ENCODE measurements at places on chromosomes 6 and 20.

DNA sequence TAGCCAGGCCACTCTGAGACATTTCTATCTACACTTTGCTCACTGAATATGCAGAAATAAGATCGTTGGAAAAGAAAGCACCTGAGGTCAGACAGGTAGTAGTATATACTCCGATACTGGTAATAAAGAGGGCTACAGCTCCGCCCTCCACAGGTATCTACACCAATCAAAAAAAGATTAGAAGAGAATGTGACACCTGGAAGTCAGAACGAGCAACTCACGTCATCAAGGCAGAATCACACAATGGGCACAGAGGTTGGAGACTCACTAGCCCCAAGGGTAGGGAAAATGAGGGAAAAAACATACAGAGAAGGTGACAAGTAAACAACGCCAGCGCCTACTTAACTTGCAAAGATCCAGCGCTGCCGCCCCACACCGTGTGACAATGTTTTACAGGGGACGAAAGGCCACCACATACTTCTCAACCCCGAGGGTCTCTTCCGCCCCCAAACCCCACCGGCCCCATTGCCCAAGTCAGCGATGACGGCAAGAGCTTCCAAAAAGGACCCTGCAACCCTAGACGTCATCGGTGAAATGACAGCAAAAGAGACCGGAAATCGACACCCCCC is 653 bp downstream of the LMBRD1 start:
- peak; percentile 79 for DNase-seq

- DNase-seq = no peak
Measured at GRCh38 chr6:44116641-44117382, 10.4 kb downstream of the MRPL14 start.

DNA sequence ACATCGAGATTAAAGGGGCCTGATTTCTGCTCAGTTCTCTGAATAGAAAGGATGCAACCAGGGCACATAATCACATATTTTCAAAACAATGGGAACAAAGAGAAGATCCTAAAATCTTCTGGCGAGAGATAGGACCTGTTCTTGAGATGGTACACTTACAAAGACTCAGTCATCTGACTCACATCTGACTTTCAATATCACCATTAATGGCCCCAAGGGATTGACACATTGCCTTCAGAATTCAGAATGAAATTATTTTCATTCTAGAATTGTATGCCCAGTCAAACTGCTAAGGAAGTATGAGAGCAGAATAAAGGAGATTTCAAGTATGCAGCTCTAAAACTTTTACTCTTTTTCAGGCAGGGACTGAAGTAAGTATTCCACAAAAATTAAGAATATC is 240.7 kb upstream of the POU3F2 start:
- DNase-seq = no peak

GRCh38 chr6:129696843-129697242 is 13.1 kb downstream of the ARHGAP18 start:
- DNase-seq = no peak

DNA sequence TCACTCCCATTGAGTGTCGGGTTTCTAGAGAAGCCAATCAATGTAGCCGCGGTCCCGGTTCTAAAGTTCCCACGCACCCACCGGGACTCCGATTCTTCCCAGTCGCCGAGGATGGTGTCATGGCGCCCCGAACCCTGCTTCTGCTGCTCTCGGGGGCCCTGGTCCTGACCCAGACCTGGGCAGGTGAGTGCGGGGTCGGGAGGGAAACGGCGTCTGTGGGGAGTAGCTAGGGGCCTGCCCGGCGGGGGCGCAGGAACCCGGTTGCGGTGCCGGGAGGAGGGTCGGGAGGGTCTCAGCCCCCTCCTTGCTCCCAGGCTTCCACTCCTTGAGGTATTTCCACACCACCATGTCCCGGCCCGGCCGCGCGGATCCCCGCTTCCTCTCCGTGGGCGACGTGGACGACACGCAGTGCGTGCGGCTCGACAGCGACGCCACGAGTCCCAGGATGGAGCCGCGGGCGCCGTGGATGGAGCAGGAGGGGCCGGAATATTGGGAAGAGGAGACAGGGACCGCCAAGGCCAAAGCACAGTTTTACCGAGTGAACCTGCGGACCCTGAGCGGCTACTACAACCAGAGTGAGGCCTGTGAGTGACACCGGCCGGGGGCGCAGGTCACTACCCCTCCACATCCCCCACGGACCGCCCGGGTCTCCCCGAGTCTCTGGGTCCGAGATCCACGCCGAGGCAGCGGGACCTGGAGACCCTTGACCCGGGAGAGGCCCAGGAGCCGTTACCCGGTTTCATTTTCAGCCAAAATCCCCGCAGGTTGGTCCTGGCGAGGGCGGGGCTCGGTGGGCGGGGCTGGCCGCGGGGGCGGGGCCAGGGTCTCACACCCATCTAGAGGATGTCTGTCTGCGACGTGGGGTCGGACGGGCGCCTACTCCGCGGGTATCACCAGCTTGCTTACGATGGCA is 35.2 kb upstream of the HLA-G start:
- peak; percentile 65 for DNase-seq

DNA sequence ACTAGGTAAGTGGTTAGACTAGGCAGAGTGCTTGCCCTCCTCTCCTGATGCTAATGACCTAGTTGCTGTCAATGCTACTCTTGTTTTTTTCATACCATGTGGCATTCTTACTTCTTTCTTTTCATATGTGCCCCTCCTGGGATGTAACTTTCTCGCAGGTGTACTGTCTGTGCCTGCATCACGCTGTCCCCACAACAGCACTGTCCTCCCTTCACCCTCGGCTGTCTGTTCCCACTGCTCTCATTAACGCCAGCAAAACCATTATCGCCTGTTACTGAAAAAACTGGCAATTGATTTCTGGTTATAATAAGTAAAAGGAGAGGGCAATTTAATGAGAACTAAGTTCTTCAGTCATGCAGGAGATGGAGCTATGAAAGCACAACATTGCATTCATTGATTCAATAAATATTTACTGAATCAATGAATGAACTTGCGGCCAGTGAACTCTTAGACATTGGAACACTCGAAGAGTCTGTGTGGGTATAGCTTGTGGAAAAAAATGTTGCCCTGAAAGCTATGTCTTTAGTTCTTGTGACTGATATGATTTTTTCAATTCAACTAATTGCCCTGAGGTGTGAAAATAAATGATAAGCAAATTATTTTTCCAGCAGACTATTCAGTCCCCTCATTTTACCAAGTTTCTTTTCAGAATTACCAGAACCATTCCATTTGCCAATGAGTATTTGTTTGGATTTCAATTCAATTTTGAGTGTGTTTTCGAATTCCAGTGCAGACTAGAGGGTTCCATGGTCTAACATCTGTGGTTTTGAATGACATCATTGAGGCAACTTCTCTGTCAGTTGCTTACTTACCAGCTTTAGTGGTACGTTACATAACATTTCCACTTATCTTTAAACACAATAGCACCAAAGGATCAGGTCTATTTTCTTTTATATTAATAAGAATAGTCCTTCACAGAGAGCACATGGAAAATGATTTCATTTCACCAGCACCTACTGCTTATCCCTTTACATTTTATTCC is 2.1 kb downstream of the SLC17A4 start:
- no peak for DNase-seq

- no peak for DNase-seq
Measured at GRCh38 chr6:122180132-122180531, 219.3 kb upstream of the HSF2 start.

DNA sequence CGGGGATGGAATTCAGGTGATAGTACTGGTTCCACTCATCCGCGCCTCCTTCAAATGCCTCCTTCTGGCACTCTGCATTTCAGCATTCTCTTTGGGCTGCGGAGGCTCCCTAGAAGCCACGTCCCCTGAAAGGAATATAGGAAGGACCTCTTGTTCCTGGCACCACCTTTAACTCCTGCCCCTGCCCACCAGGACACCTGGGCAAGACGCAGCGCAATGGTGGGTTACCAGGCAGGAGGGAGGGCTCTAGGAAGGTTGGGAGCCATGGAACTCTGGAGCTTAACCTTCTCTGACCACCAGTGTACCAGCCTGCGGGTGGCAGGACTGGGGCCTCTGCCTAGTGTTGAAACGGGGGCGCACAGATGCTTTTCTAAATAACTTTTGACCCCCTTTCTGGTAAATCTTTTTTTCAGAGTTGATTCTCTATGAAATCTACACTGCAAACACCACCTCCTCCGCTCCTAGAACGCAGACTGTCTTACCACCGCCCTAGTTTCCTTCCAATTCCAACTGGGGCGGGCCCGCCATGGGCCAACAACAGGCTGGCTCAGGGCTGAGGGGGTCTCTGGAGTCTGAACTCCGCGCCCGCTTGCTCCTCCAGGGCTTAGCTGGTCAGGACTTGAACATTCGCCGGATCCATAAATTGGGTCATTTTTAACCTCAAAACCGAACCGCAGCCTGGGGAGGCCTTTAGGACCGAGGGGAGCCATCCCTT is 871 bp upstream of the SYNDIG1 start:
- DNase-seq = no peak

GRCh38 chr6:111439171-111439570 is 43.8 kb downstream of the REV3L start:
- DNase-seq = no peak

DNA sequence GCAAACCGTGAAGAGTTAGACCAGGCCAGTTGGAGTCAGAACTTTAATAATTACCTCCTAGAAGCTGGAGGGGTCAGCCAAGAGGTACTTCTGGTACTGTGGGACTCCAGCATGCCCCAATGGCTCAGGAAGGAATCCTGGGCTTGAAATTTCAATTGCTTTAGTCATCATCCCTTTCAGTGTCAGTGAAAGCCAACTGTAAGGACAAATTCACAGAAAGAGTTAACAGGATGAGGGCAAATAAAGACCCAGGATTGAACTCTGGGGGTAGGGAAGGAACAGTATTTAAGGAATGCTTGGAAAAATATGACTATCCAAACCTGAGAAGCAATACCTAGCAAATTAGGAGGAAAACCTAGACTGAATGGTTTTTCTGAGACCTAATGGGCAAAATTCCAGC is 735.1 kb upstream of the MARCKS start:
- no peak for DNase-seq

- no peak for DNase-seq
Measured at GRCh38 chr20:31716818-31717477, 5.7 kb downstream of the BCL2L1 start.

DNA sequence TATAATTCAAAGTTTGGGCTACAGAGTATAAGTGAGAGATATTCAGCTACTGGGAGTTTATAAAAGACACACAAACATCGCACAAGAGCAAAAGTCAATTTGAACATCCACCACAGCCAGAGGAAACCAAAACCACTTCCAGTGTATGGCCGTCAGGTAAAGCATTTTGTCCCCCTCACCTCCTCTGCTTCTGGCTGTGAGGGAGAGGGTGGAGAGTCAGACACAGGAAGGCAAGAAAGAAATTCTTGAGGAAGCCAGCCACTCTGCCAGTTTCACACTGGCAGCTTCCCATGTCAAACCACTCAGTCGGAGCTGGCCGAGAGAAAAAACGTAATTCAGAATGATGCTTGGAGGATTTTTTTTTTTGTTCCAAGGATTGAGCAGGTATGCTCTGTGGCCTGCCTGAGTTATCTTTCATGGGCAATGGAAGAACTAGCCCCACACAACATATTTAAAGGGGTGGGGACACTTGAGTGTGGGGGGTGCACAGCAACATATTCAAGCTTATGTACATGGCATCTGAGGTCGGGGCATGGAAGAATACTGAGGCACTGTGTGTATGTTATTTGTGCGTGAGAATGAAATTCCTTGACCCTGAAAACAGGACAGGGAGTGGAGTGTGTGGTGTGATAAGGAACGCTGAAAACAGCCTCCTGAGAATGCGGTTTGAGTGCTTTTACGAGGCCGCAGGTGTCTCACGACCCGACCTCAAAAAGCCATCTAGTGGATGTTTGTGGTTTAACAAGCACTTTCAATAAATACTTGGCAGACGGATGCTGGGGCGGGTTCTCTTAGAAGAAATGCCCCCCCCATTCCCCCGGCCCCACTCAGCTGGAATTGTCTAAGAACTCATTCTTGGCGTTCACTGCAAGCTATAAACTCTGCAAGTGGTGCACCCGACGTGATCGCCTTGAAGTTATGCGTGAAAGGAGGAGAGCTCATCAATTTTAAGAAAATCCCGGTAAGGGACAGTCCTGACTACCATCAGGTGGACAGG is 27.5 kb upstream of the ZBTB22 start:
- peak; percentile 90 for DNase-seq

DNA sequence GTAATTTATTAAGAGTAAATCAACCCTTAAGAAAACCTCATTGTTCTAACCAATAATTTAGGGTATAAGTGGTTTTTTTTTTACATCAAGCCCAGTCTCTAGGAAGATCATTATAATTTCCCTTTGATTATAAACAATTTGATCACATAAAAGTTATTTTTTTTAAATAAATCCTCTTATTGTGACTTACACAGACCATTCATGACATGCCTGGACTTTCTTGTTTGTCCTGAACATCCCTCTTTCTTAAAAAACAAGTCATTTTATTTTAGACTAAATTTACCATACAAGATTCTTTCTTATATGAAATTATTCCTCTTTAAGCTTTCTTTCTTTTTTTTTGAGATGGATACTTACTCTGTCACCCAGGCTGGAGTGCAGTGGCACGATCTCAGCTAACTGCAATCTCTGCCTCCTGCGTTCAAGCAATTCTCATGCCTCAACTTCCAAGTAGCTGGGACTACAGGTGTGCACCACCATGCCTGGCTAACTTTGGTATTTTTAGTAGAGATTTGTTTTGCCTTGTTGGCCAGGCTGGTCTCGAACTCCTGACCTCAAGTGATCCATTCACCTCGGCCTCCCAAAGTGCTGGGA is 53.6 kb upstream of the AGPAT4 start:
- DNase-seq = no peak

DNA sequence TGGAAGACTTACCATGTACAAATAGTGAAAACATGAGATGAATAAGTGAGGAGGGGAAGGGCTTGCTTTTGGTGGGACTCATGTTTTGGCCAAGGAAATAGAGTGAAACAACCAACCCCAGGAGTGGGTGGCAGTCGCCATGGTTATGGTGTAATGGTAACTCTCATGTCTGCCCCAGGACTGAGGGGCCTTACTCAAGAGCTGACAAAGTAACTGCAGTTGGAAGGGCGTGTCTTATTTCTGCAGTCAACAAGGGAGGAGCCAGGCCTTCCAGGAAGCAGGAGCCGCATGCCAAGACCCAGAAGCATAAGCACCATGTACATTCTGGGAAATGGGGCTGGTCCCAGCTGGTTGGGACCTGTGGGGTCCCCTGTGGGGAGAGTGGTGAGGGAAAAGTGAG is 108.5 kb downstream of the UNC5CL start:
- no peak for DNase-seq

DNA sequence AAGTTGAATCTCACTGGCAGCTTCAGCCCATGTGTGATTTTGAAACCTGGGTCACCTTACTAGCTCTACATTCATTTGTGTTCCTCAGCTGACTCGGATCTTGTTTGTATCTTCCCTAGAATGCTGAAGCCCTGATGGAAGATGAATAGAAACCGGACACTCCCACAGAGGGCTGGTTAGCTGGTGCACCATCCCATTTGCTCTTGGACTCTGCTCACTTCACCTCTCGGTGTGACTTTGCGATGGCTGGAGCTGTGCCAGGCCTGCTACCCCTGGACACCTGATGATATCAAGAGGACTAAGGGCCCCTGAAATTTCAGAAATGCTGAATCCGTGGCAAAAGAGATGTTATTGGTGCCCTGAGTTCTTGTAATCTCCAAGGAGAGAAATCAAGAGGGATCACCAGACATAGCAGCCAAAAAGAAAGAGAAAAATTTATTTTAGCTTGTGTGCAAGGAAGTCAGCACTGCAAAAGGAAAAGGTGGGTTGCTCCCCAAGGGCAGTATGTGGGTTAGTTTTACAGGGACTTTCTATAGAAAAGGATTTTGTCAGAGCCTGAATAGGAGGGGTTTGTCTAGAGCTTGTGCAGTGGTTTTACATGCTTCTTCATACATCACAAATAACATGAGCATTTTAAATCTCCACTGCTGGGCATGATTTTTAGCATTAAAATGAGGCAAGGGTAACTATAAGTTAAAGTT is 426.3 kb upstream of the NOX3 start:
- DNase-seq = peak; percentile 7

- peak; percentile 47 for DNase-seq
Measured at GRCh38 chr20:49186535-49187329, 1.4 kb downstream of the STAU1 start.

Measured in CD8-positive, alpha-beta T cell (primary cell).